ENCODE measurements at places on chromosomes 5 and 9.

- no peak for DNase-seq
Measured at GRCh38 chr5:142982821-142983200, 212.6 kb downstream of the ARHGAP26 start.

DNA sequence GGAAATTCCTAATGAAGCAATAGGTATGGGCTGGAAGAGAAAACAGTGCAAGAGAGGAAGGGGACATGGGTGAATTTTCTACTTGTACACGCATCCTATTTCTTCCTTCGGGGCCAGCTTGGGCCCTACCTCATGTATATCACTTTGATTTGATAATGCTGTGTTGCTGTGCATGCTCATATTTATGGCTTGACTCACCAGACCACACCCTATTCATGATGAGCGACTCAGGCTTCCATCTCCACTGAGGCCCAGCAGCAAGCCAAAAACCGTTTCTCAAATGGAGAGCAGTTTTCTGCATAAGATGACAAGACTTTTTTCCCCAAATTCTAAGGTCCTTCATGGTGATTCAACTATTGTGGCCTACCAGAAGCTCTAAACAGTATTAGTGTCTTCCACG, 2039.1 kb upstream of the CDH9 start:
- DNase-seq, result peak; percentile 3

GRCh38 chr5:53488195-53488722, 7.8 kb downstream of the FST start:
- DNase-seq, result no peak

DNA sequence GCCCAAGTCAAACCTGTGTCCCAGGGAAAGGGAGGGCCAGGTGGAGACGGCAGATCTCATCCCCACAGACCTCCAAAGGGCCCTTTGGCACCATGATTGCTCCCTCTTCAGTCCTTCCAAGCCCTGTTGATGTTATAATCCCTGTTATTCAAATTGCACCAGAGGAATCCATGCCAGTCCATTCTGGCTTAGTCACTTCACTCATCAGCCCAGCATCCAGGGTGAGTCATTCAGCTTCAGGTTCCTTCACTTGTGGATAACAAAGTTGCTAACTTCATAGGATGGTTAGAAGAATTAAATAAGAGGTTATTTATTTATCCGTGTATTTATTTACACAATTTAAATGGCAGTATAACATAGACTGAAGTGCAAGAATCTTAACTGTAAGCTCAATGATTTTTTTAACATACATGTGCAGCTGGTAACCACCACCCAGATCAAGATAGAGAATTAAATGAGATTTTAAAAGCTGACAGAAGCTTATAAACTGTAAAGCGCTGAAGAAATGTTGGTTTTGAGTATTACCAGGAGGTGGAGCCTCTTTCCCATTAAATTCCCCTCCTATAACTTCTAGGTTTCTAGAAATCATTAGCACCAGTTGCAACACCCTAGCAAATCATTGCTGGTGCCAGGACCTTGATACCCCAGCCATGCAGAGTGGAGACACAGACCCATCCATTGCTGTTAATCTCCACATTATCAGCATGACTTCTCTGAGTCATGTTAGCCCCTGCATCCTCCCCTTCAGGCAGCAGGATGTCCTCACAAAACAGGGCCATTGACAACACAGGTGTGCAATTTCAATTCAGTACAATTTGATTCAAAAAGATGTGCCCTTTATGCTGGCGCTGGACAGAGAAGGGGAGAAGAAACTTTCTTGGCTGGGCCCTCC, 77.4 kb downstream of the SEC61B start:
- DNase-seq, result peak; percentile 78

- DNase-seq, result peak; percentile 28
Measured at GRCh38 chr5:75512383-75513074, 838 bp downstream of the POLK start.

DNA sequence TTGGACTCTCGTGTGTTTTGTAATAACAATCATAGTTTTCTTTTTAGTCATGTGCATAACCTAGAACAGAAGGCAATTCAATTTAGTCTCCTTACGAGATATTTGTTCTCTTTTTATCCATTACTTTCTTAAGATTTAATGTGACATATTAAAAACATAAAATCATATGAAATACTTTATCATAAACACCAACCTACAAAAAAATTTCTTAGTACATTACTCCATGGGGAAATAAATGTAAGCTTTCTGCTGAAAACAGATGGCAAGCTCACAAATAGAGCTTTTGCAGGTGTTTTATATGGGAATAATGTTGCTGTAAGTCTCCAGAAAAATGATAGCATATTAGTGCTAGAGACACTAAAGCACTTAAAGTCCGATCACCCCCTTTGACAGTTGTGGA, 1035.2 kb upstream of the ARRDC3 start:
- DNase-seq, result peak; percentile 9

GRCh38 chr5:150672237-150672883, 11.3 kb downstream of the MYOZ3 start:
- DNase-seq, result no peak

- peak; percentile 65 for DNase-seq
Measured at GRCh38 chr5:139633295-139634027, 14.7 kb upstream of the CXXC5 start.

GRCh38 chr9:128724744-128725211, 851 bp upstream of the ZDHHC12 start:
- DNase-seq, result peak; percentile 86

GRCh38 chr9:8963885-8964284, 1164.3 kb upstream of the DMAC1 start:
- DNase-seq, result no peak

GRCh38 chr9:119689879-119690278, 320.6 kb upstream of the BRINP1 start:
- no peak for DNase-seq

DNA sequence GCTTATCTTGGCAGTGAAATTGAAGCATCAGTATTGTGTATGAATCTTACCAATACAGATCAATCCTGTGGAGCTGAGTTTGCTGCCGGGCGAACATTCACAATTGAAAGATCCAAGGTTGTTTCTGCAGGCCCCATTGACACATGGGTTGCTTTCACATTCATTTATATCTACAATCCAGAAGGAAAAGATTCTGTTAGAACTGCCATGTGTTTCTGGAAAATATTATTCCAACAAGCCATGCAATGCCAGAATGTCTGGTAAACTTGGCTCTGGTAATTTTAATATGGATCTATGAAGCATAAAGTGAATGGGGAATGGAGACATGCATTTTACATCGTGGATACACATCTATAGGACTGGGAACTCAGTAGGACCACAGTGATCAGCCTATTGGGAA, 180.8 kb downstream of the FBN2 start:
- DNase-seq, result no peak

- peak; percentile 77 for DNase-seq
Measured at GRCh38 chr5:119063579-119064379, 7.1 kb upstream of the DMXL1 start.

- peak; percentile 92 for DNase-seq
Measured at GRCh38 chr9:98861781-98862504, 54.5 kb downstream of the GALNT12 start.

DNA sequence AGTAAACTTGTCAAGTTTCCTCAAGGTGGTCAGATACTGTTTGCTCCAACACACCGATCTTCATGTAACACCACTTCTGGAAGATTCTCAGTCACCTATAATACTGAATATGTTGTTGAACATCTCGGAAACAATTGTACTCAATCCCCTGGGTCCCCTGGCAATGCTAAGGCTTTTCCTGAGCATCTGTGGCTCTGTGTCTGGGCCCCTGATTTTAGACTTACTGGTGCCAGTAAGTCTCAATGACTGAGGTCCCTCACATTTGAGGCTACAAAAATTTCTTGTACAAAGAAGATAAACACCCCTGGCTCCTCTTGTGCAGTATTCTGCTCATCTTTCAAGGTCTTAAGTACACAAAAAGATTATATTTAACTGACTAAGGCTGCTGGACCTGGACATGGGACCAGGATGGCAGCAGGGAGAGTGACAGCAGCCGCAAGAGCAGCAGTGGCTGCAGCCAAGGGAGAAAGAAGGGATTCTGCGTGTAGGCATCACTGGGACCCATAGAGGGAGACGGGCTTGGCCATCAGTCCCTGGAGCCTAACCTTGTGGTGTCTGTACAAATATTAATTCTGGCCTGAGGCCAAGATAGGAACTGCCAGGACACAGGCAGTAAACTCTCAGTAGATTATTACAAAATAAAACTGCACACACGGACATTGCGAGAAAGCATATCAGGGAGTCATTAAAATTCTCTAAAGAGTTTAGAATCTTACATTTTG, 49.0 kb upstream of the TNPO1 start:
- peak; percentile 22 for DNase-seq

- DNase-seq, result no peak
Measured at GRCh38 chr5:6506611-6507010, 58.0 kb downstream of the UBE2QL1 start.

- DNase-seq, result peak; percentile 57
Measured at GRCh38 chr5:88883836-88884607, 1.0 kb upstream of the MEF2C start.

- no peak for DNase-seq
Measured at GRCh38 chr5:177332896-177333260, 18.6 kb downstream of the LMAN2 start.

GRCh38 chr5:115684513-115685037, 58.7 kb upstream of the TMED7 start:
- DNase-seq, result no peak

DNA sequence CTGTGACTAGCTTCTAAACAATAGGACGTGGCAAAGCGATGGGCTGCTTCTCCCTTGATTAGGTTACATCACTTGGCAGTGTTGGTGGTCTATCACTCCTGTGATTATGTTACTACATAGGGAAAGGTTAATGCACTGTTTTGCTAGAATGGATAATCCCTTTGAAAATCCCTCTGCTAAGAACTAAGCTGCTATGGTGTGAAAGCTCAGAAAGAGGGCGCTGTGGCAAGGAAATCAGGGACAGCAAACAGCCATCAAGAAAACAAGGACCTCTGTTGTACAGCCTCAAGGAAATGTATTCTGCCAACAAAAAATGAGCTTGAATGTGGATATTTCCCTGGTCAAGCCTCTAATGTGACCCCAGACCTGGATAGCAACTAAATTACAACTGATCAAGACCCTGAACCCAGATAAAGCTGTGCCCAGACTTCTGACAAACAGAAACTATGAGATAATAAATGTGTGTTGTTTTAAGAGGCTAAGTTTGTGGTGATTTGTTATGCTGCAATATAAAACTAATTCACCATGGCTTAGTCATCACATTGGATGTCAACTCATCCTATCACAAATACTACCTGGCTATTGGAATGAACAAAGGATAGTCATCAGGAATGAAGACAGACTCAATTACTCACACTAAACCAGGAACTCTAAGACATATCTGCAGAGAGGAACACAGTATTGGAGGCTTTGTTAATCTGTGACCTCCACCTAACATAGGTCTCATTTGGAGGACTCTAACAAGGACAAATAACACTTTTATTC, 1215.9 kb downstream of the EFNA5 start:
- peak; percentile 62 for DNase-seq

DNA sequence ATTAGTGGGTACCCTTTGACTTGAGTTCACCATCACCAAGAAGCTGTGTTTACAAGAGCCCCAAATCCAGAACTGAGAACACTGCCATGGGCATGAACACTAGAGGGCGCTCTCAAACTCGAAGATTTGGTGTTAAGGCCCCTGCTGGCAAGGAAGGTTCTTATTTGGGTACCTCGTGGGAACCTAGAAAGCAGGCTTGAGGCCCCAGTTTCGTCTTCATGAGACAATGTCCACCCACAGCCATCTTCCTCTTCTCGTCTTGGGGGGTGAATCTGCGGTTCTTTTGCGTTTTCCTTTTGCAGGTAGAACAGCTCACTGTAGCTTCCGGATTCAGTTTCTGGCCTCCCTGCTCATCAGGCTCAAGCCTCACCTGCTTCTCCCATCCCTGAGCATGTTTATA, 184.0 kb downstream of the SEMA5A start:
- peak; percentile 76 for DNase-seq

DNA sequence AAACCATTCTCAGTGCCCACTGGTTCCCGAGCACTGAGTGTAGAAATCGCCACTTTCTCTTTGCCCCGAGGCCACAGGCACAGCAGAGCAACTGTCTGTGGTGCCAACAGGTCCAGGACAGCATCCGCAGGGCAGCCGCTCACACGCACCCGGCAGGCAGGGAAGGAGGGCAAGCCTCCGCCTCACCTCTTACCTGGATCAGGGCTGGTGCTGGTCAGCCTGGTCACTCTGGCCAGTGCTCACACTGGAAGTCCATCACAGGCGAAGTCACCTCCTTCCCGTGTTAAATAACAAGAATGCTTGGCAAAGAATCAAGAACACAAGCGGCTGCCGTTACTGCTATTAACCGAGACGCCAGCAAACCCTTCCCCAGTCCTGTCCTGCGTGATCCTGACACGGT, 13.7 kb downstream of the DIPK1B start:
- peak; percentile 24 for DNase-seq

- peak; percentile 36 for DNase-seq
Measured at GRCh38 chr9:127979333-127980059, 1.3 kb downstream of the EEIG1 start.

- DNase-seq, result peak; percentile 89
Measured at GRCh38 chr9:4297786-4298254, 2.0 kb downstream of the GLIS3 start.

DNA sequence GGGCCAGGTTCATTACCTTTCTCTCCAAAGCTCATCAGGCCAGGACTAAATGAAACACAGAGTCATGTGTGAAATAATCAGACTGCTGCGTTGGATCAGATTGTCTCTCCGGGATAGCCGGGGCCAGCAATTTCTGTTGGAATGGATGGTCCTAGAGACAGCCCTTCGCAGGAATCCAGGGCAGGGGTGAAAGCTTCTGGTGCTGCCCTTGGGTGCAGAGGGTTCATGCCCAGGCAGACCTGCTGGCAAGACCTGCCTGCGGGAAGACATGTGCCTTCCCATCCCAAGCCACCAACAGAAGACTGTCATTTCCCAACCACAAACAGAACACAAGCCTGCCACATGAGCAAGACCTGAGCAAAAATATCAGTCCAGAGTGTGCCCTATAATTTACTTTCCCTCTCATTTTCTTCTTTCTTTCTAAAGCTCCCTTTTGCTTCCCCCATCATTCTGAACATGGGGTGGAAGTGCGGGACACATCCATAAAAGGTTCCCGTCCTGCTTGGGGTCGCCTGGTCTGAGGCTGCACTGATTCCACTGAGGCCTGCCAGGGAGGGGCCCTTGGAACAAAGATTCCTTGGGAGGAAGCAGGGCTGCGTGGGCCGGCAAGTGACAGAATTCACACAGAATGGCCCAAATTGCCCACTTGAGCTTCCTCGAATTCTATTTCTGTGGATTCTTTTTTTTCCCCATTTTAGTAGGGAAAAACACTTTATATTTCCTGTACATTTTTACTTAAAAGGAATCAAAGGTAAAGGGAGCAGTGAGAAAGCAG, 57.3 kb downstream of the UBE2QL1 start:
- no peak for DNase-seq

DNA sequence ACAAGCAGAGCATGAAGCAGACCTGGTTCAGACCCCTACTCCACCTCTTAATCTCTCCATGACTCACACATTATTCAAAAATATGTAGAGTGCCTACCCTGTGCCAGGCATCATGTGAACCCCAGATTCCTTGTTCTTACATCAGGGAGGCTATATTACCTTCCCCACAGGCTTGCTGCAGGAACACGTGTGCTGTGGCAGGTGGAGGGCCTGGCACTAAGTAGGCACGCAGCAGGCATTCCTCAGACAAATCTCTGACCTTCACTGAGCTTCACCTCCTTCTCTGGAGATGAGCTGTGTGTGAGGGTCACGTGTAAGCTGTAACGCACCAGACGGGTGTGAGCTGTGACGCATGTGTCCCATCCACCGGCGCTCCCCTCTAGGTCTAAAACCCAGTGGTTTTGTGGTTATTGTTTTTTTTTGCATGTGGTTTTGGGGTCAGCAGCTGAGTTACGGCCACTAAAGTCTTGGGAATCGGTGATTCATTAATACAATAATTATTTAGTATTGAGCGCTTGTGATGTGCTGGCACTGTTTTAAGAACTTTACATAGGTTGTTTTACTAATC, 30.3 kb downstream of the ANGPTL2 start:
- peak; percentile 29 for DNase-seq

All from iris pigment epithelial cell (primary cell).